Activated T-helper 1 cell treated with anti-CD3 and anti-CD28 coated beads, Interleukin-12 subunit alpha, Interleukin-12 subunit beta, Interleukin-2, Interleukin-4 antibody, amounts not matched to agents 30 ng/mL and 10 ng/mL and 1 ng/mL, durations not matched to agents 14 hours and 24 hours and 36 hours (primary cell): ENCODE measurements at places on chromosomes 12 and 14. TPM values are rescaled to one million over a fixed set of nuclear protein-coding genes. Genes with fewer than 3 reads are reported as not detected.

The SRGAP1 gene
- total RNA-seq: 0.03 and 0.05 TPM in 2 replicates

DNA sequence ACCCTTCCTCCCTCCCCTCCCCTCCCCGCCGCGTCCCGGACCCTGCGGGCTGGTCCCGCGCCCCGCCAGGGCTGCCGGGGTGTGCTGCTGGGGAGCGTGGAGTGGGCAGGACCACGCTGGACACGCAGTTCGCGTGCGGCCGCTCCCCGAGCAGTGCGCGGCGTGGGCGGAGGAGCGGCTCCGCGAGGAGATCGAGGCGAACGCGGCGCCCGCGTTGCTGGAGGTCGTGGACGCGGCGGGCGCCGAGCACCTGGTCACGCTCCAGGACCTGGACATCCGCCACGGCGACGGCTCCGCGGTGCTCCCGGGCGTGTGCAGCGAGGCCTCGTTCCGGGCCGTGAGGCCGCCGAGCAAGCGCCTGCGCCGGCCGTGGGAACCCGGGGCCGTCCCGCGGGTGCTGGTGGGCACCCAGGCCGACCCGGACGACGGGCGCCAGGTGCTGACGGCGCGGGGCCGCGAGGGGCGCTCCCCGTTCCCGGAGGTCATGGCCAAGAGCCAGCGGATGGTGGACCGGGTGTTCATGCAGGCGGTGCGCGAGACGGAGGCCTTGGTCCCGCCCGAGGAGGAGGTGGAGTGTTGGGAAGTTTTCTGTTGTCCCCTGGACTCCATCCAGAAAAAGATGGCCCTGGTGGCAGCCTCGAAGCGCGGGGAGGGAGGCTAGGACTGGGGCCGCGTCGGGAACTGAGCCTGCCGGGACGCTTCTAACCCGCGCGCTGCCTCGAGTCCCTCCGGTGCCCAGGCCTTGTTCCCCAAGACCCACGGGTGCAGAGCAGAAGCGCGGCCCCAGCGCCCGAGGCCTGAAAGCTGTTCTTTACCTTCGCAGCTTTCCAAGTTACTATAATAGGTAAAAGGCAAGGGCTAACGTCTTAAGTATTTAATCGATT, 54.7 kb upstream of the EIF5 start:
- no peaks in the 10 kb centered on the region for H3K4me1 ChIP-seq
- no peaks in the 10 kb centered on the region for H3K36me3 ChIP-seq
- H3K4me3 ChIP-seq: no peak overlapping the region

- H3K27ac ChIP-seq: no peak overlapping the region
- no peak for DNase-seq
- H3K36me3 ChIP-seq: no peaks in the 10 kb centered on the region
- H3K4me1 ChIP-seq: no peaks in the 10 kb centered on the region
- no peak overlapping the region for H3K4me3 ChIP-seq
Observed at GRCh38 chr12:59396519-59396918, 199.3 kb upstream of the SLC16A7 start.

GRCh38 chr14:49314737-49315136, 271.4 kb downstream of the RPS29 start:
- no peak overlapping the region for H3K4me3 ChIP-seq
- H3K27ac ChIP-seq: no peak overlapping the region
- no peaks in the 10 kb centered on the region for H3K36me3 ChIP-seq
- no peaks in the 10 kb centered on the region for H3K4me1 ChIP-seq
- peaks cover 1% of the 10 kb centered on the region for H3K27me3 ChIP-seq

DNA sequence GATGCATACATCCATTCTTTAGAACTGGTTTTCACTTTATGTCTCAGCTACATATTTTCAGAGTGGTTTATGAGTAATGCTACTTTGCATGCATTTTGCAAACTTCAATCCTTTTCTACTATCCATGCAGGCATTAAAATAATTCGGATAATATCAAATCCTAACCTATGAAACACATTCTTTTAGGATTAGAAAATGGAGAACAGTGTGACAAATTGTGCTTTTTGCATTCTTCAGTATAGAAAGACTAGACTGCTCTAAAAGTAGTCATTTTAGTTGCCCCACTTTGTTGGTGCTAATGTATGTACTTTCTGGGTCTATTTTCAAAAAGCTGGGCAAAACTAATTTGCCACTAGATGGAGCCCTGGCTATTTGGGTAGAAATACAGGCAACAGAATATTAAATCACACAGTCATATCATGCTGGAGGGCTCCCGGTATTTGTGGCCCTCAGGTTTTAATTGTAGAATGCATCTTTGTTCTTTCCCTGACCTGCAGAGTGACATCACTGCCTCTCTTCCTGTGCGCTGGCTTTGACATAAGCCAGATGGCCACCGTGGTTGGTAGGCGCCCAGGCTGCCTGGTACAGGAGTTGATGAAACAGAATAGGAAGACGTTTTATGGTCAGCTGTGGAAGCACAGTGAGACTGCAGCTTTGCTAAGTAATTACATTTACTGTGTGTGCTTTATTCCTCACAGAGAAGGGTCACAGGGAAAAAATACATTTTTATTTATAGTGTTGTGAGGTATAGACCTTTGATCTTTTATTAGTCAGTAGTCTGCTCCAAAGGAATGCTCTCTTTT, 28.1 kb downstream of the MSRB3 start:
- no peak overlapping the region for H3K4me3 ChIP-seq
- no peak for DNase-seq
- no peak overlapping the region for H3K27ac ChIP-seq
- peaks cover 8% of the 10 kb centered on the region for H3K27me3 ChIP-seq
- no peaks in the 10 kb centered on the region for H3K36me3 ChIP-seq

- H3K27ac ChIP-seq: no peak overlapping the region
- DNase-seq: no peak
- H3K4me1 ChIP-seq: no peaks in the 10 kb centered on the region
- no peaks in the 10 kb centered on the region for H3K27me3 ChIP-seq
- no peak overlapping the region for H3K4me3 ChIP-seq
Observed at GRCh38 chr14:38629412-38629811, 373.5 kb upstream of the CLEC14A start.

DNA sequence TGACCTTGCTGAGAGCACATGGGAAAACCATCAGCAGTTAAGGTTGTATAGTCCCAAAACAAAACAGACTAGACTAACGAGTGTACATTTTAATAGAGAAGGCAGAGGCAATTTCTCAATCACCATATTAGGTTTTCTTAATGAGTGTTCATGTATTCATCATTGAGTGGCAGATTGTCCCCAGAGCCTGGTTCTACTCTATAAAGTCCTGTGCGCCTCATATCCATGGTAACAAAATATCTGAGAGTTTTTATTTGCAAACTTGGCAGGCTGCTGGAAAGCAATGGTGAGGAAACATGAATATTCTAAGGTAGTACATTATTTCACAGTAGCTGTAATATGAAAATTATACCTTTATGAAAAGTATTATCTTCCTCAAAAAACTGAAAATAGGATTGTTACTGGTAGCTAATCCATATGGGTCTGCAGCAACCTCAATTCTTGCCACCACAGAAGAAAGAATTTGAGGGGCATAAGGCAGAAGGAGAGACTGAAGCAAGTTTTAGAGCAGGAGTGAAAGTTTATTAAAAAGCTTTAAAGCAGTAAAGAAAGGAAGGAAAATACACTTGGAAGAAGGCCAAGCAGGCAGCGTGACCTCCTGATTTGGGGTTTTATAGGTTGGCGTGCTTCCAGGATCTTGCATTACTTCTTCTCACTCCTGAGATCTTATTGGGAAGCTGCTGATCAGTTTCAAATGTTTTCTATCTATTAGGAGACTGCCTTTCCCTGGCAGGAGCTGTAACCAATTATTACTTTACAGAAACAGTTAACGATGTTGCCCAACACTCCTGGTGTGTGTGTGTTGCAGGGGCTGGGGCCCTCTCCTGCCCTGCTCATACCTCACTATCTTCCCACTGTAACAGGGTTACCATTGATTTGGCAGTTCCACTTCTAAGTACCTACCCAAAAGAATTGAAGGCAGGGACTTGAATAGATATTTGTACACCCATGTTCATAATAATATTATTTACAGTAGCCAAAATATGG, 154.0 kb upstream of the NUDT4 start:
- H3K4me1 ChIP-seq: no peaks in the 10 kb centered on the region
- peaks cover 3% of the 10 kb centered on the region for H3K27me3 ChIP-seq
- no peak overlapping the region for H3K27ac ChIP-seq
- DNase-seq: no peak
- H3K4me3 ChIP-seq: no peak overlapping the region

- peaks cover 4% of the 10 kb centered on the region for H3K36me3 ChIP-seq
- peaks cover 3% of the 10 kb centered on the region for H3K27me3 ChIP-seq
- DNase-seq: no peak
- peaks cover 6% of the 10 kb centered on the region for H3K4me1 ChIP-seq
Observed at GRCh38 chr14:93928184-93929047, 1.3 kb downstream of the FAM181A start.
